Activated T-helper 9 cell treated with anti-CD3 and anti-CD28 coated beads, Interleukin-2, amount 50 U/mL, for 16 hours (primary cell): ENCODE measurements at places on chromosomes 7 and 10.

DNA sequence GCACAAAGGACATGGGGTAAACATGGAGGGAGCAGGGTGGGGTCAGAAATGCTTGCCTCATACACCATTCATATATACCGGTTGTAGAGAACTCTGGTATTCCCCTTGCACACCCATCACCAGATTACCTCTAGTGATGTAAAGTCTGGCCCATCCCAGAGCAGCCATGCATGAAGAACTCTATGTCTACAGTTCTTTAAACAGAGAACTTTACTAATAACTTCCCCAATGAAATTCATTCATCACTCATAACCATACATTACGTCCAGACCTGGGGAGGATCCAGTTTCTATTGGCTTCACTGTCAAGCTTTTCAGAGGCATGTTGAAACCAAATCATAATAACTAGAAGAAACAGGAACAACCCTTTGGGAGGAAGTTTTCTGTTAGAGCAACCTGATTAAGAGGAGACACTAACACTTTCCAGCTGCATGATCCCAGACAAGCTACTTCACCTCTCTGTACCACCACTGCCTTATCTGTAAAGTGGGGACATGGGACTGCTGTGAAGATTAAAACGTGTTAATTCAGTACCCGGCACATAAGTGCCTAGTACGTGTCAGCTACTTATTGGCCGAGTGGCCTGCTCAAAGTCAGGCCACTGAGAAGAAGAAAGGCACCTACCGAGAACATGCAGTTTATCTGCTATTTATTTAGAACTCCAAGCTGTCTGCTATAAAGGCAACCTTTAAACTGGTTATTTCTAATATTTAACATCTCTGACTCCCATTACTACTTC lies 59.7 kb downstream of the IGF2BP3 start:
- no peak for DNase-seq

DNA sequence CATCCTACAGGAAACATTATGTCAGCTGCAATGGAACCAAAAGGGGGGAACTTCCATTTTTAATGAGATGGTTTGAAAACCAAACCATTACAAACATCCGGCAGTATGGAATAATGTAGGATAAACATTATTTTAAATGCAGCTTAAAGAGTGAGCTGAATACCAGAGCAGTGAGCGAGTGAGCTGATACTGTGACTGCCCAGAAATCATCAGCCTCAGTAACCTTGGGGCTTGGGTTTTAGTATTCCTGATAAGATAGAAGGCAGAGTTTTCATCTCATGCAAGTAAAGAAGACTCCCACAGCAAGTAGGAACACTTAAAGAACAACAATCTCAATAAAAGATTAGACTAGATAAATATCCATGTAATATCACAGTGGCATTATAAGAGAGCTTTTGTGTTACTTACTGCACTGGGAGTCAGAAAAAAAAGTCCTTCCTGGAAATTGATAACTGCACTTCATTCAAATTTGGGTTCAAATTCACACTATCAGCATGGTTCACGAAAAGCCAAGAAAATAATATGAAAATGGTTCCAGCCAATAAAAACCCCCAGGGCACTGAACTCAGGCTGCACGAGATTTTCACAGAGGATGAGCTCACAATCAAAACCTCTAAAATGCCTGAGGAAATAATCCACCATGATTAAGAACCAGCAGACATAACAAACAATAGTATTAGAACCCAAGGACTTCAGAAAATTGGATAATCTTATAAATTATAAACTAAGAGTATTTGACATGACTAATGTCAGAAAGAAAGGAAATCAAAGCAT lies 115.7 kb downstream of the MTPAP start:
- no peak for DNase-seq

GRCh38 chr7:36272567-36273269 lies 116.9 kb upstream of the ANLN start:
- DNase-seq = no peak

GRCh38 chr10:124701435-124701834 lies 42.7 kb downstream of the FAM53B start:
- no peak for DNase-seq

DNA sequence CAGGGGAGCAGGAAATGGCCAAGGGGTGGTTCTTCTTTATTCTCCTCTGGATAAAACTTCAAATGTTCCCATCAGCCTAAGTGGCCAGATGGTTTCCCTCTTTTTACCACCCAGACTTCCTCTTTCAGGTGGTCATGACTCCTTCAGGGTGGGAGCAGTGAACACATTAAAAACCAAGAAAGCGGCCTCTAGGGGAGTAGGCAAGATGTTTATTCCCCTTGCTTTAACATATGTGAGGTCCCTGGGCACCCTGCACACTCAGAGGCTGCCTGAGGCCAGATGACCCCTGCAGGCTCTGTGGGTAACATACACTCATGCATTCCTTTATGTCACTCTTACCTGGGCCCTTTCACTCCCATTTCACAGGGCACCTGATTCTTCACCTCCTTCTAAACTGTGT lies 357.4 kb downstream of the ABCA13 start:
- no peak for DNase-seq

GRCh38 chr7:81260152-81260551 lies 341.3 kb upstream of the SEMA3C start:
- DNase-seq = no peak

GRCh38 chr10:122249303-122249850 lies 21.7 kb upstream of the BTBD16 start:
- no peak for DNase-seq

DNA sequence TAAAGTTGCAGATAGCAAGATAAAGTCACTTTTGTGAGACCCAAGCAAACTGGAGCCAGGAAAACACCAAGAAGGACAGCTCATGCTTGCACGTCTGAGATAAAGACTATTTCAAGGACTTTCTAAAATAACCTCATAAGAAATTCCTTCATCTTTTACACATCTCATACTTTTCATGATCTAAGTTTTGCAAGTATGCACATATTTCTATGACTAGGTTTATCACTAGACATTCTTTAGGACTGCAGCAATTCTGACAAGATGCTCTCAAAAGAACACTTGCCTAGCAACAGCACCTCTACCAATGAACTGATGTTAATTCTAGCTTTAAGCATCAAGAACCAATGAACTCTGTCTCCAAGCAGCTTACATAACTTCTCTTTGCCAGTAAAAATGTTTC lies 457.6 kb downstream of the SEMA3D start:
- no peak for DNase-seq

GRCh38 chr10:11720260-11720741 lies 21.9 kb upstream of the ECHDC3 start:
- no peak for DNase-seq

DNA sequence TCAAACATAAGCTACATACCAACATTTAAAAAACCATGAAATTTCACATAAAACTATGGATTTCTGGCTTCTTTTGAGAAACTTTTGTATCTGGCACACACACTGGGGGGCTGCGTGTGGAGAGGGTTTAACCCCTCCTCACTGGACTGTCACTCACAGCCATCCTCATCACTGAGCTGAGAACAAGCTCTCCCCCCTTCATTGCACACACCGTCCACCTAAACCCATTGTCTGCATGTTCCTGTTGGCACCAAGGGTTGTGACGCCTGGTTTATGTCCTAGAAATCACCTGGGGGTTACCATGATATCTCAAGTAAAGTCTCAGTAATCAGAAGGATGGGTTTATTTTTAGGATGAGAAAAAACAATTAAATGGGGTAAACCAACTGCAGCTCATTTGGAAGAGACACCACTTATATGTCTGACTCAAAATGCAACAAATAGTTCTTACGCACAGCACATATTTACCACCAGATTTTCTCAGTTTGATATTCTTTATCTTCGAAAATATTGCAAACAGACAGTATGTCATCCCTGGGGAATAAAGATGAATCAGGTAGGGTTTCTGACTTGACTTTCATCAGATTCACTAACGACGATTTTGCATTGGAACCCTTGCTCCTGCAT lies 218.5 kb upstream of the KLF6 start:
- DNase-seq = no peak

DNA sequence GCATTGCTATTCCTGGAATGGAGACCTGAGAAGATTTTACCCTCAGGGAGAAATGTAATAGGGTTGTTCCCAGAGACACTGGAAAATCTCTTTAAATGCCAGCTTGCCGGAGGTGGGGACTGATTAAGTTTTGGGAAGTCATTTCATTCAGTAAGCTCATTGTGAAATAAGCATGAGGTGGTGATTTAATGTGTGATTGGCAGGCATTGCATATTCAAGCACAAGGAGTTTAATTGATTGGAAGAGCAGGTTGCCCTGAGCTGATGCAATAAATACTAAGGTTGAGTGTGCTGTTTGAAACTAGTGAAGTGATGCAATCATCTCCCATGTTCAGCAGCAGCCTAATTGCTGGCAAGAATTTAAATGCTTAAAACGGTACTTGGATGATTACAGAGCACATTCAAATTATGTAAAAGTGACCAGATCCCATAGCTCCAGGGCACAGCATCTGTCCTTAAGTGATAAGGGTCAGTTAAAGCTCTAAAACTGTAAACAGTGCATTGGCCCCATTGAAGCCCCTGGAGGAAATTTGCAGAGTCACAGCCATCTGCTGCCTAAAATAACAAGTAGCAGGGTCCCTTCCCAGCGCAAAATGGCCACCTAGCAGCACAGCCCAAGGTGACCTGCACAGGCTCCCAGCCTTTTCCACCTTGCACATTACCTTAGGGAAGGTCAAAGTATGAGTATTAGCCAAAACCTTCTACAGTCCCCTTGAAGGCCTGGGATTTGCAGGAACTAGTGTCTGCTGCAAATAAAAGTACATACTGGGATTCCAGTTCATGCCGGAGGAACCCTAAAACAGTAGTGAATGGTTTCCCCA lies 92.1 kb downstream of the CCDC71L start:
- no peak for DNase-seq

DNA sequence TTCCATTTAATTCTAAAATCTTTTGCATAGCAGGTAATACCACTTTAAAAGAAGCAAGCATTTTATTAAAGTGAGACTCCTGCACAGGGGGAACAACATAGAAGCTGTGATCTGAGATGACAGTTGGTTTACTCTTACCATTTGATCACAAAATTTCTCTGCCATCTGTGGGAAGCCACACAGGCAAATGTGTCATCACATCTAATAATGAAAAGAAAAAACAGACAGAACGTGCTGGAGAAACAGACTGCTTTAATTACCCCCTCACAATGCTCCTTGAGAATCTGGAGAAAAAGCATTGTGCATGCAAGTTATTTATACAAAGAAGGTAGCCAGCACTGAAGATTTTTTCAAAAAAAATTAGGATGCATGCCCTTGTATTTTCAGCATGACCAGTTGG lies 165.2 kb upstream of the PTER start:
- DNase-seq = no peak

GRCh38 chr10:3452173-3452626 lies 279.6 kb upstream of the PITRM1 start:
- DNase-seq = no peak

- no peak for DNase-seq
These were observed 98.2 kb upstream of the ARID5B start for GRCh38 chr10:61803269-61803668.

- DNase-seq = no peak
These were observed 110.1 kb downstream of the INHBA start for GRCh38 chr7:41592794-41593193.

GRCh38 chr10:71138166-71138830 lies 74.1 kb upstream of the UNC5B start:
- DNase-seq = no peak

- no peak for DNase-seq
These were observed 66.7 kb downstream of the EMX2 start for GRCh38 chr10:117609095-117609795.

- DNase-seq = no peak
These were observed 297.3 kb upstream of the PRKCQ start for GRCh38 chr10:6877336-6877721.

- no peak for DNase-seq
These were observed 14.1 kb downstream of the ZNF398 start for GRCh38 chr7:149161241-149161848.

- no peak for DNase-seq
These were observed 70.6 kb downstream of the LHPP start for GRCh38 chr10:124532106-124532641.

GRCh38 chr10:3148994-3149393 lies 23.6 kb downstream of the PITRM1 start:
- DNase-seq = no peak

- no peak for DNase-seq
These were observed 3.7 kb downstream of the LRRC4 start for GRCh38 chr7:128027485-128027980.

DNA sequence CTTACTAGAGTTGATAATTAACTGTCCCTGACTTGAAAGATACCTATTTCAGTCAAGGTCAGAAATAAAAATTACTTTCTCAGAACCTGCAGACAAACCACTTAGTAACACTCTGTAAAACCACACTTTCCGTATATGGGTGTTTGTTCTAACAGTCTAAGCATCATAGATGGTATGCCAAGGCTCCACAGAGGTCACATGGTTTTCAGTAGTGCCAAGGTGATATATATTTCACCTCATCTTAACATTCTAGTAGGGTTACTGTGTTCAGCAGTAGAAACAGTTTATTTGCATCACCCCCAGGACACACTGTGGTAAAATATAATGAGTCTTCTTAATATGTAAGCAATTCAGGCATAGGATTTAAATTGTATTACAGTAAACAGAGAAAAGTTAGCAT lies 61.5 kb downstream of the KCND2 start:
- no peak for DNase-seq

DNA sequence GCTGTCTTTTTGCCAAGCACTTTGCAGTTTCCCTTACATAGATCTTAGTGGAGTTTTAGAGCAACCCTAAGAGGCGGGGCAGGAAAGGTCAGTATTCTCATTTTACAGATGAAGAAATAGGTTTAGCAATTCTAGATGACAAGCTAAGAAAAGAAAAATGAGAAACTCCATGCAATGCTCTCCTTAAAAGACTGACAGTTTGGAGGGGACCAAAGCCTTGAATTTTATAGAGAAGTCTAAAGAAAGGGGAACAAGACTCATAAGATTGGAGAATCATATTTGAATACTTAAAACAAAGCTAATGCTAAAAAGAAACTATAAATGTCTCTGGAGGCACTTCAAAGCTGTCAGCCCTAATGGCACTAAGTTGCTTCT lies 19.6 kb downstream of the CEP55 start:
- no peak for DNase-seq

DNA sequence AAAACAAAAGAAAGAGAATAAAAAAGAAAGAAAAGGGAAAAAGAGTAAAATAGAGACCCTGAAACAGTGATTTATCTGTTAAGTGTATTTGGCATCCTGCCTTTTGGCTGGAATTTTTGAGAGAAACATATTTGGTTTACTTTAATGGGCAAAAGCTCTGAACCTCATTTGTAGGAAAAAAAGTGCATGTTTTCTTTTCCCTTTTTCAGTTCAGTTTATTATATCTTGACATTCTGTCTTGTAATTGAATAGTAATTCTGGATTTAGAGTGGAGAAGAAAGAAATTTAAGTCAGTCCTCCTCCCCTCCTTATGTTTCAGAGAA lies 69.5 kb downstream of the ARID5B start:
- DNase-seq = no peak

DNA sequence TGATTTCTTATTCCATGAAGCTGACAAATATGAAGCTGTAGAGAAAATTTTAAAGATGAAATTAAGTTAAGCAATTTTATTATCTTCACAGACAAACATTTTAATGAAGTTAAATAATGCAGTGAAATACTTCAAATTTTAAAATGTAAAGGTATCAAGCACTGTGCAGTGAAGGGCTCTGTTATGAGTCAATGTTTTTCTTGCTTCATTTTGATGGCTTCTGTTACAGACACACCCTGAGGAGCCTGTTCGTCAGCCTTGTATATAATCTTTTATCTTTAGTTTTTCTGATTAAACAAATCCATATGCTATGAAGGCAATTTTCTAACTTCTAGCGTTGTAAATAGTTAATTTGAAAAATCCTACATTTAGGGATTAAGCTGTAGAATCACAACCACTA lies 18.5 kb downstream of the VSTM2A start:
- DNase-seq = no peak

- DNase-seq = no peak
These were observed 1038.9 kb downstream of the GRM8 start for GRCh38 chr7:126213876-126214275.
